ENCODE measurements at places on chromosomes 1 and 21.

DNA sequence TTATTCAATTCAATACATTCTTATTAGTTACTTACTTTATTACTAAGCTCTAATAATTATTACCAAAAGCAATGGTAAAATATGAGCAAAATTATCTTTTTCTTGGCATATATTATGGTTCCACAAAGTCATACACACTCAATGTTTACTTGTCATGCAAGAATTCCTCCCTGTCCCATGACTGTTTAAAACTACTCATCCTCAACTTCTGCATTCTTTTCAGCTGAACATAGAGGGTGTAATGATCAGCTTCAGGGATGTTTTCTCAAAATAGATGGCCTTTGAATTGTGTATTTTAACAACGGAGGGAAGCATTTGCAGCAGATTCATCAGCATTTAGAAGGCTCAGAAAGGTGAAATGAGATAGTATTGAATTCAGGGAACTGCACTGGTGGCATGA, 499.0 kb downstream of the RWDD3 start:
- DNase-seq = no peak

GRCh38 chr1:204742676-204743251, 57.2 kb upstream of the LRRN2 start:
- no peak for DNase-seq

DNA sequence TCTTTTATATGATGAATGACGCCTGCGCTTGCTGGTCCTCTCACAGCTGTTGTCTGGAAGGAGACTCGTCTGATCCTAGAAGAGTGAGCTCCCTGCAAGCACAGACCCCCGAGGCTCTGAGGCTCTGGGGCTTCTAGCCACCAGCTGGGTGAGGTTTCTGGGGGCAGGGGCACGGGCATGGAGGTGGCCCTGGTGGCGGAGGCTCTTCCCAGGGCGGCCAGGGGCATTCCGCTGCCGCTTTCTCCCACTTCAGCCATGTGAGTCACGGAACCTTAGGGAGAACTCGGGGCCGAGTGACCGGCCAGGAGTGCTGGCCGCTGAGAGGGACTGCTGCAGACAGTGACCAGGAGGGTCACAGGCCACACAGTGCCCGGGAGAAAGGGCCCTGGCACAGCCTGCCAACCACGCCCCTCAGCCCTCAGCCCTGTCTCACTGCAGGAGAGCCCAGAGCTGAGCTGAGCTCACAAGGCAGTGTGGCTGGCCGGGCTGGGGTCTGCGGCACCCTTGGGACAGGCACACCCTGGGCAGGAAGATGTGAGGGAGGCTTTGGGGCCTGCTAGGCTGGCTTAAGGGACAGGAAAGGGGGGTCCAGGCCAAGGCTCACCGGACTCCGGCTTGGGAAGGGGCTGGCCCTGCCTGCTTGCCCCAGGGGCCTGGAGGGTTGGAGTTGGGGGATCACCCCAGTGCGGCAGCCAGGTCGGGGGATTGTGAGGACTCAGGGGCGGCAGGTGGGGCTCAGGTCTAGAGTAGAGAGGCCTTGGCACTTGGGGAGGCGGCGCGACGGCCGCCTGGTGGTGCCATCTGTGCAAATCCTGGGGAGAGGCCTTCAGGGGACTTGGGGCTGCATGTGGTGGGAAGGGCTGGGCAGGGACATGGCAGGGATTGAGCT, 35.7 kb downstream of the MORN1 start:
- no peak for DNase-seq

- DNase-seq = no peak
Measured at GRCh38 chr1:221672965-221673364, 68.9 kb downstream of the DUSP10 start.

GRCh38 chr1:12031039-12031980, 12.0 kb downstream of the MIIP start:
- DNase-seq = peak; percentile 30

- peak; percentile 62 for DNase-seq
Measured at GRCh38 chr1:185144233-185144632, 12.5 kb downstream of the TRMT1L start.

DNA sequence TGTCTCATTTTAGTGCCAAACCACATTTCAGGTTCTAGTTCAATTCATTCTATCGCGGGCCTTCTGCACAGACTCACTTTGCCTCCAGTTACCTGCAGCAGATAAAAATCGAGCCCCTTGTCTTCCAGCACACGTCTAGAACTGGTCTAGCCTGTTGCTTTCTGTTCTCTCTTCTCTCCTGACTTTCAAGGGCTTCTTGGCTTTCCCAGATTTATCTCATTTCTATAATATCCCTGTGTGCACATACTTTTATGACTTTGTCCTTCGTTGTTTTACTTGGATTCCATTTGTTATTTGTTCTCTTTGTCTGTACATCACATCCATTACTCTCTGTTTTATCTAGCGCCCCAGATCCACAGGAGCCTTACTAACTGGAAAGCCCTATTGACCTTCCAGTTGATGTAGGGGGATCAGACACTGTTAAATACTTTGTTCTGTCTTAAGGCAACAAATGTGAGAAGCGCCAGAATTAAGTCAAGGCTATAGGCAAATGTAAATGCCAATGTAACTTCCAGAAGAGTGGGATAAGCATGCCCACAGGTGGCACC, 284.5 kb upstream of the ADGRL4 start:
- no peak for DNase-seq

DNA sequence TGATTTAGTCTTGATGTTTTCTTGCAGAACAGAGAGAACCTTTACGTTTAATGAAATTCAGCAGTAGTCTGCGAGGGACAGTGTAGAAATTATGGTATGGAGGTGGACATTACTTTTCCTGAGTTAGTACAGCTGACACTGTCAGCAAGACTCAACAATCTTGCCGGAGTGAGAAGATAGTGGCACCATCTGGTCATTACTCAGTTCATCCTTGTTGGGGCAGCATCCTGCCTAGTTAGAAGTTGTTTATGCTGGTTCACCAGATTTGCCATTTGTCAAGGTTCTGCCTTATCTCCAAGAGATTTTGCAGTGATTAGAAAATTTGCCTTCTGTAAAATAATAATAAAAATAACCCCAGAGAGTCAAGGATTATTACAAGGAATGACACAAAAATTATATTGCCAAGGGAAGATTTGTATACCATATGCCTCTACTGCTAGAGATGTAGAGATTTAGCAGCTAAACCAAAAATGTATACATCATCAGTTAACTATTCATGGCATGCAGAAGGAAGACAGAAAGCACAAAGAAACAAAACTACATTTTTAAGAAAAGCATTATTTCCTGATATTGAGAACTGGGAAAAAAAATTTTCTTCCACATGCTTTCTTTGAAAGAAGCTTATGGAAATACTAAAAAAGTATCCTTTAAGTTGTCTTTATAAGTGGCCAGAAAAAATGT, 1967.4 kb downstream of the NCAM2 start:
- DNase-seq = no peak

DNA sequence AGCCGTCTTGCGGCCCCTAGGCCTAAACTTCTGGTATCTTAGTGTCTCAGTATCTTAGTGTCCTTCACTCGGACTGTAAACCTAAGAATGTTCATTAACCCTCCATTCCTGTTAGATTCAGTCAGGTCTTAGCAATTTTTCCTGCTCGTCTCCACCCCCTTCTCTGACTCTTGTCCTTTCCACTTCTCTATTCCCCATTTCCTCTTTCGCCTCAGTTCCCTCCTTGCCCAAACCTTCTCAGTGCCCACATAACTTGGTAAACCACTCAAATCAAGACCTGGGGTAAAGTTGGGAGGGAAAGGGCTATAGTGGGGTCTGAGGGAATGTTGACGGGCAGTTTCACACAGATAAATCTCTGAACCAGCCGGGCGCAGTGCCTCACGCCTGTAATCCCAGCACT, 726 bp upstream of the FCER1G start:
- no peak for DNase-seq

GRCh38 chr1:5950994-5951785, 41.0 kb downstream of the NPHP4 start:
- no peak for DNase-seq

DNA sequence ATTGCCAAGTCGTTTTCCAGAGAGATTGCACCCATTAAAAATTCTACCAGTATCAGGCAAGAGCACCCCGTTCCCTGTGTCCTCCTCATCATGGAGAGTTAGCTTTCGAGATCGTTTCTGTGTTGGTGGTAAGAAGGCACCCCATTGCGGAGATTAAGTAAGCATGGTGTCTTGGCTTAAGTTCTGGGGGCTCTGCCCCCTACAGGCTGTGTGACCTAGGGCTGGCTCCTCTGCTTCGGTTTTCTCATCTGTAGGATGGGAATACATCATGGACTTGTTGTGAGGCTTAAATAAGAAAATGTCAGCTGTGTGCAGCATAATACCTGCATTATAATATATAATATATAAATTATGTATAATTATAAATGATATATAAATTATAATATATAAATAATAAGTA, 36.8 kb upstream of the TENT5C start:
- DNase-seq = no peak

DNA sequence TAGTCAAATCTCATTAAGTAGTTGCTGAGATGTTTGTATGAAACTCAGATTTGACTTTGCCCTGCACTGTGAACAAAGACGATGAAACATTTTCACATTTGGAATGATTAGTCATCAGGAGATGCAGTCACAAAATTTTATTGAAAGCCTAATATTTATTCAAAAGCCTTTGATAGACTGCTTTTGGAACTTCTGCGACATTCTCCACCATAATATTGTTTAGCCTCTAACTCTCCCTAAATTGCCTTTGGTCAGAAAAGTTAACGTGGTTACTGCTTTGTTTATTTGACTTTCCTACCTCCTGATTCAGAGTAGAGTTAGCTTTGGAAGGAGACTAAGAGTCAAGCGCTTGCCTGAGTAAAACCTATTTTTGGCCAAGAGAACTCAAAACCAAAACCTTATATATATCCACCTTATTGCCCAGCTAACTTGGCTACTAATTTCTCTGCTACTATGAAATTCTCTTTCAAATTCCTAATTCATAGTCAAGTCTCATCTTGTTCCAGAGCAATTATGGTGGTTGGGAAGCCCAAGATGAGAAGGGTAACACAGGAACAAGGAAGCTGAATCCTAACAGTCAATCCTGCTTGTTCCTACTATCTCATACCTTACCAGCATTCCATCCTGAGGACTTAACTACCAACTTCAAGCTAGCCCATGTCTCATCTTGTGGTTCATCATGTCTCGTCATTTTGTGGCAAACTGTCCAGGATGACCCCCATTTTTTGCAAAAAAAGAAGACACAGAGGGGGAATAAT, 429.6 kb downstream of the USP25 start:
- DNase-seq = peak; percentile 68

DNA sequence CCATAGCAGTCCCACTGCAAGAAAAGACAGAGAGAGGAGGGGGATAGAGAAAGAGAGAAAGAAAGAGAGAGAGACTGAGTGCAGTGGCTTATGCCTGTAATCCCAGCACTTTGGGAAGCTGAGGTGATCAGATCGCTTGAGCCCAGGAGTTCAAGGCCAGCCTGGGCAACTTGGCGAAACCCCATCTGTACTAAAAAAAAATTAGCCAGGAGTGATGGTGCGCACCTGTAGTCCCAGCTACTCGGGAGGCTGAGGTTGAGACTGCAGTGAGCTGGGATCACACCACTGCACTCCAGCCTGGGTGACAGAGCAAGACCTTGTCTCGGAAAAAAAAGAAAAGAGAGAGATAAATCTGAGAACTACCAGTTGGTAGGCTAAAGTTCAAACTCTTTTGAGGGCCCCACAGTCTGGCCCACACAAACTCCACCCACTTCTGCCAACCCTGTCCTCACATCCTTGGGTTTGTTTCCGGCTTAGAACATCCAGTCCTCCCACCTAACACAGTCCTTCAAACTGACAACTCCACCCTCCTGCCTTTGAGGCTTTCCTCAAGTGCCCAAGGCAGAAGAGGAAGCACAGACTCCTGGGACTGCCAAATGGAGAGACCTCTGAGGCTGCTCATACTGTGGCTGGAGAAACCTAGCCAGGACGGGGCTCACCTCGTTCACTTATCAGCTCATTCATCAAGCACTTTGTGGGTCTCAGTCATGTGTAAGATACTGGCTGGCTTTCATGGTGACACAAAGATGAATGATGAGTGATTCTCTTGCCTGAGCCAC, 20.1 kb downstream of the TFAP2E start:
- DNase-seq = peak; percentile 44

- DNase-seq = no peak
Measured at GRCh38 chr1:21629971-21630370, 39.2 kb downstream of the RAP1GAP start.

DNA sequence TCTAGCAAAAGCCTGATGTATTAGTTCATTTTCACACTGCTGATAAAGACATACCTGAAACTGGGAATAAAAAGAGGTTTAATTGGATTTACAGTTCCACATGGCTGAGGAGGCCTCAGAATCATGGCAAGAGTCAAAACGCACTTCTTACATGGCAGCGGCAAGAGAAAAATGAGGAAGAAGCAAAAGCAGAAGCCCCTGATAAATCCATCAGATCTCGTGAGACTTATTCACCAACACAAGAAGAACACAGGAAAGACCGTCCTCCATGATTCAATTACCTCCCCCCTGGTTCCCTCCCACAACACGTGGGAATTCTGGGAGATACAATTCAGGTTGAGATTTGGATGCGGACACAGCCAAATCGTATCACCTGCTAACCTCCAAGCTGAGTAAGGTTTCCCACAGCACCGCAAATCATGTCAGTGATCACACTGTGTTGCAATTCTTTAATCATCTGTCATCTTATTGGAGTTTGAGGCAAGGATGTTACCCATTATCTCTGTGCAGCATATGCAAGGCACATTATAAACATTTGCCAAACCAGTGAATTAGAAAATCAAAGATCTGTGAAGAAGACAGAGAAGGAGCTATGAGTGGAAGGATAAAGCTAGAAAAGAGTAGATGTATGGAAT, 128.5 kb downstream of the ZNF281 start:
- DNase-seq = no peak

DNA sequence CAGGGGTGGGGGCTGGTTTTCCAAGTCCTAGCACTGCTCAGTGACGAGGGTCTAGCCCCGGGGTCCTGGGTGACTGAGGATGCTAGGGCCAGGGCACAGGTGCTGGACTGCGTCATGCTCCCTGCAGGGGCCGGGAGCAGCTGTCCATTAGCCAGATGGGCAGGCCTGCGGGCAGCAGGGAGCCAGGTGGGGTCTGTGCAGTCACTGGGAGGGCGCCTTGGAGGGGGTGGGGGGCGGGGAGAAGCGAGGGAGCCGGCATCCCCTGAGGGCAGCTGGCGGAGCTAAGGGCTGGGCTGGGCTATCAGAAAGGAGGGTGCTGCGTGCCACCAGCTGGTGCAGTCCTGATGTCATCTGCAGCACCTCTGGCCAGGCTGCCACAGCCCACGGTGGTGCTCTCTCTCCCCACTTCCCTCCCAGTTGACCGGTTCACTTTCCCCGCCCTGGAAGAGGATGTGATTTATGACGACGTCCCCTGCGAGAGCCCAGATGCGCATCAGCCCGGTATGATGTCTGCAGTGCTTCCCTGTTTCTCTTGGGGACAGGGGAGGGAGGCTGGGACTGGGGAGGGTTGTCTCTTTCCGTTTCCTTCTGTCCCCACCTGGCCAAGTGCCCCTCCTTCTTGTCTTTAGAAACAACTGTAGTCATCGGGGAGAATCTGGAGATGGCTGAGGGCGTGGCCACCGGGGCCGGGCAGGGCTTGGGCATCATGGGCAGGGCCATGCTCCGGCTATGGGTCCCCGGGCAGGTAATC, 63.8 kb downstream of the ARHGEF10L start:
- no peak for DNase-seq

- no peak for DNase-seq
Measured at GRCh38 chr21:28687586-28687985, 305.1 kb downstream of the LTN1 start.
